ENCODE measurements at places on chromosomes 11 and 22.

DNA sequence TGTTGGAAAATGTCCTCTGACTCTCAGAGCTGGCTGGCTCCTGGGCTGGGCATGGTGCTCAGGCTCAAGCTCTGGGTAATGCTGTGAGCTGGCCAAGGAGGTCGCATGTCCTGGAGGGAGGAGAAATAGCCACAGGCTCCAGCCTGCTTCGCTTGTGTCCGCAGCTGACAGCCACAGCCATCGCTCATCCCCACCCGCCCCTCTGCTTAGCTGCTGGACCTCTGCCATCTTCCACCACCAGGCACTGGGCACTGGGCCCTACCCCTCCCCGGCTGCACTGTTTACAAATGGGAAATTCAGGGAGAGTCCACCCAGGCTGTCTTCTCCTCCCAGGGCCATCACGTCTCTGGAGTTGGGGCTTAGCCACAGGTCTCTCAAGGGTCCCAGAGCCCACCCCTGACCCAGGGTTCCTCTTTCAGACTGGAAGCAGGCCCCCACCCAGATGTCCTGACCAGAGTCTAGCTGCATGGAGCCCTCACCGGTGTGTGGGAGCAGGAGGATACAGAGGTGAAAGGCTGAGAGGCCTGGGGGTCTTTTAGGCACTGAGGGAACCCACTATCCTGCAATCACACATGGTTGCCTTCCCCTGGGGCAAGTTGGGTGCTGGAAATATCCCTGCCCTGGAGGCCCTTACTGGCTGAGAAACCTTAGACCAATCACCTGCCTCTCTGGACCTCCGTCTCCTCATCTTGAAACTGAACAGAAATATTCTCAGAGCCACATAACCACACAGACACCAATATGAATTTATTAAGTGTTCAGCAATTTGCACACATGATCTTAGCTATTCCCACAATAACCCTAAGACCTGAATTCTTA lies 62.7 kb downstream of the CD82 start:
- no peak overlapping the region for H3K27ac ChIP-seq
- H3K36me3 ChIP-seq: peaks cover 23% of the 10 kb centered on the region
- no peak for ATAC-seq
- H3K27me3 ChIP-seq: no peaks in the 10 kb centered on the region
- H3K4me1 ChIP-seq: peaks cover 20% of the 10 kb centered on the region

GRCh38 chr11:94820480-94820879 lies 52.3 kb downstream of the AMOTL1 start:
- H3K4me3 ChIP-seq: no peak overlapping the region
- no peaks in the 10 kb centered on the region for H3K36me3 ChIP-seq
- no peak overlapping the region for H3K27ac ChIP-seq

- H3K36me3 ChIP-seq: peaks cover 73% of the 10 kb centered on the region
Measured at GRCh38 chr22:29369460-29369859, 18.9 kb downstream of the AP1B1 start.

- no peak for ATAC-seq
- no peaks in the 10 kb centered on the region for H3K36me3 ChIP-seq
- no peaks in the 10 kb centered on the region for H3K4me1 ChIP-seq
- no peak overlapping the region for H3K27ac ChIP-seq
- peaks cover 7% of the 10 kb centered on the region for H3K27me3 ChIP-seq
- no peak overlapping the region for H3K4me3 ChIP-seq
Measured at GRCh38 chr11:3073029-3073435, 15.8 kb upstream of the CARS1 start.

DNA sequence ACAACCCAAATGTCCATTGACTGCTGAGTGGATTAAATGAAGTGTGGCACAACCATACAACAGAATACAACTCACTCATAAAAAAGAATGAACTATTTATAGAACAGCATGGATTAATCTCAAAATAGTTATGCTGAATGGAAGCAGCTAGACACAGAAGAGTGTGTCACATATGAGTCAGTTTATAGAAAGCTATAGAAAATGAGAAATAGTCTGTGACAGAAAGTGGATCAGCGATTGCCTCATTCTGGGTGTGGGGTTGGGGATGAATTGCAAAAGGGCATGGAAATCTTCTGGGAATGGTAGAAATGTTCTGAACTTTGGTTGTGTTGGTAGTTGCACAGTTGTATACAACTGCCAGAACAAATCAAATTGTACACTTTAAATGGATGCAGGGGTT lies 37.4 kb downstream of the PRR5L start:
- H3K27ac ChIP-seq: no peak overlapping the region
- H3K4me1 ChIP-seq: peaks cover 5% of the 10 kb centered on the region
- H3K4me3 ChIP-seq: no peak overlapping the region
- H3K27me3 ChIP-seq: peaks cover 5% of the 10 kb centered on the region
- ATAC-seq: peak; percentile 47
- no peaks in the 10 kb centered on the region for H3K36me3 ChIP-seq

DNA sequence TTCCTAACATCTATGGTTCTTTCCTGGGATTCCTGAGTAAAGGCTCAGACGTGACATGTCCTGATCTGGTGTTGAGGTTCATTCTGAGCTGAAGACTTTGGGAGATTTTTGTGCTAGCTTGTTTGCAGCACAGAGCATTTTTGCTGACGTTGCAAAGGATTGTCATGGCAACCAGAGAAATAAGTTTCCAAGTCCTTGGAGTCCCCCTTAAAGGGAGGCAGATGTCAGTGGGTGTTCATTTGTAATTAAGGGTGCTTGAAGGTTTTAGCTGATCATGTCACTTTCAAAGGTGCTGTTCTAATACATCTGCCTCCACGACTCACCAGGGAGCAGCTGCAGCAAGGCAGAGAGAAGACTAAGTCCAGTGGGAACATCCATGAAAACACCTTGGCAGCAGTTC lies 5.4 kb upstream of the SYN3 start:
- H3K4me3 ChIP-seq: no peak overlapping the region
- no peak overlapping the region for H3K27ac ChIP-seq
- no peaks in the 10 kb centered on the region for H3K4me1 ChIP-seq
- peaks cover 22% of the 10 kb centered on the region for H3K27me3 ChIP-seq
- no peak for ATAC-seq
- H3K36me3 ChIP-seq: no peaks in the 10 kb centered on the region

GRCh38 chr11:60390419-60390818 lies 5.8 kb upstream of the MS4A14 start:
- peaks cover 14% of the 10 kb centered on the region for H3K27me3 ChIP-seq
- no peak overlapping the region for H3K27ac ChIP-seq
- ATAC-seq: no peak
- H3K4me1 ChIP-seq: no peaks in the 10 kb centered on the region

- no peaks in the 10 kb centered on the region for H3K36me3 ChIP-seq
- no peak for ATAC-seq
- H3K4me1 ChIP-seq: peaks cover 27% of the 10 kb centered on the region
- H3K27ac ChIP-seq: peak overlapping the region; percentile 63
Measured at GRCh38 chr11:47923667-47924066, 56.7 kb upstream of the PTPRJ start.

DNA sequence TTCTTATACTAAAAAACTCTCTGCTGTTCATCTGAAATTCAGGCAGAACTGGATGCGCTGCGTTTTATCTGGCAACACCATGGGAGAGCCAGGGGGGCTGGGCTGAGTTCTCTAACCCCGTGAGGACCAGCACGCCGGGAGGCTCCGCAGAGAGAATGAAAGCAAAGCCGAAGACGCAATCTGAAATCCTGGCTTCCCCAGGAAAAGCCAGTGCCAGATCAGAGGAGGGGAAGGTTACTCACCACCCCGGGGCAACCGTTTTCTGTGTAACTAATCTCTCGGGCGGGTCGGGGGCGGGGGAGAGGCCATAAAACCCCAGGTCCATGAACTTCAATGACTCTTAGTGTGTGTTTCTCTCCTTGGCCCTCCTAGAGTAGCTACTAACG lies 99.4 kb downstream of the SHANK2 start:
- no peaks in the 10 kb centered on the region for H3K4me1 ChIP-seq
- H3K27me3 ChIP-seq: peaks cover 23% of the 10 kb centered on the region
- no peak overlapping the region for H3K4me3 ChIP-seq
- H3K36me3 ChIP-seq: no peaks in the 10 kb centered on the region

DNA sequence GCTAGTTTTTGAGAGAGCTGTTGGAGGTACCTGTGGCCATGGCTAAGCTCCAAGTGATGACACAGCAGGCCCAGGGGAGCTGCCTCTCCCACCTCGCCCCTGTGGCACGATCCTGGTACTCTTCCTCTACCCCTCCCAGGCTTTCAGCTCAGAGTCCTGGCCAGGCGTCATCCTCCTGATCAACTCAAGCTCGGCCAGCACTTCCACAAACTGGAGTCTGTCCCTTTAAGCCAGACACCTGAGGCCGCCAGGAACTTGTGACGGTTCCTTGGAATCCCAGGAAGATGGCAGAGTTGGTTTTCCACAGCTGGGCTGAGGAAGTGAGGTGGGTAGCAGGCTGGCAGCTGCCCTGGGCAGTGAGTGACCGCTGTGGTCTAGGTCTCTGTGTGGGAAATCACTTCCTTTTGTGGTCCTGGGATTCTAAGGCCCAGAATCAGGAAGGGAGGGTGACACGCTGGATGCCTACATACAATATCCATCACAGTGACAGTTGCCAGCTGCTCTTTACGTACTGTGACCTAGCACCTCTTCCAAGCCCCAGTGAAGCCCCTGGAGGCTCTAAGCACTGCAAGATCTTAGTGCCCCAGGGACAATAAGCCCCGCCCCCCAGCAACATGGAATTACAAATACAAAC lies 3.2 kb upstream of the CST6 start:
- H3K27me3 ChIP-seq: no peaks in the 10 kb centered on the region
- no peaks in the 10 kb centered on the region for H3K4me1 ChIP-seq
- no peak for ATAC-seq

DNA sequence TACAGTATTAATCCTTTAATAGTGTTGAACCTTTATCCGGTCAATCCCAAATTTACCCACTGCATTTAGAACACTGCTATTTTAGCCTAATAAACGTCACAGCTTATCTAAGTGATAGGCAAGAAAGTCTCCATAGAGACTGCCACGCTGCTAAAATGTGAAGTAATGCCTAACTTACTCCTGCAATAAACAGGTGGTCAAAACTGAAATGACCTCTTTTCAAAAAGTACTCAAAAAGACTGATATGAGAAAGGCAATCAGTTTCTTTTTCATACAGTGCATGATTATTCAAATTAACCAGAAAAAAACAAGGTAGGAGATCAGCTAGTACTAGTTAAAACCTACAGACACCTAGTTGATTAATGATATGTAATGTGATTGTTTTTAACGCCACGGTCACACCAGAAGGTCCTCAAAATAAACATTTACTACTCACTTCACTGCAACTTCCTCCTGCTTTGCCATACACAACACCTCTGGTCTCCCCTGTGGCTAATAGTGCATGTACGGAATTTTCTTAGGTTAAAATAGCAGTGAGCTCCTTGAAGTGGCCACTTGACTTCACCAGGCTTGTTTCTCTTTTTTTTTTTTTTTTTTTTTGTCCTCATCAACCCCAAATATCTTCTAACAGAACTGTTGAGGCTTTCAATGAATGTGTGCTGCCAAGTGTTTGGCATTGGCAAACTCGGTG lies 8.8 kb downstream of the ATP5MG start:
- peaks cover 5% of the 10 kb centered on the region for H3K4me1 ChIP-seq
- no peak overlapping the region for H3K4me3 ChIP-seq
- H3K27ac ChIP-seq: no peak overlapping the region
- H3K27me3 ChIP-seq: no peaks in the 10 kb centered on the region
- peaks cover 55% of the 10 kb centered on the region for H3K36me3 ChIP-seq

GRCh38 chr22:19986011-19986409 lies 30.6 kb downstream of the ARVCF start:
- H3K4me3 ChIP-seq: peak overlapping the region; percentile 21
- no peaks in the 10 kb centered on the region for H3K4me1 ChIP-seq
- no peak for ATAC-seq
- H3K36me3 ChIP-seq: no peaks in the 10 kb centered on the region
- H3K27me3 ChIP-seq: no peaks in the 10 kb centered on the region

DNA sequence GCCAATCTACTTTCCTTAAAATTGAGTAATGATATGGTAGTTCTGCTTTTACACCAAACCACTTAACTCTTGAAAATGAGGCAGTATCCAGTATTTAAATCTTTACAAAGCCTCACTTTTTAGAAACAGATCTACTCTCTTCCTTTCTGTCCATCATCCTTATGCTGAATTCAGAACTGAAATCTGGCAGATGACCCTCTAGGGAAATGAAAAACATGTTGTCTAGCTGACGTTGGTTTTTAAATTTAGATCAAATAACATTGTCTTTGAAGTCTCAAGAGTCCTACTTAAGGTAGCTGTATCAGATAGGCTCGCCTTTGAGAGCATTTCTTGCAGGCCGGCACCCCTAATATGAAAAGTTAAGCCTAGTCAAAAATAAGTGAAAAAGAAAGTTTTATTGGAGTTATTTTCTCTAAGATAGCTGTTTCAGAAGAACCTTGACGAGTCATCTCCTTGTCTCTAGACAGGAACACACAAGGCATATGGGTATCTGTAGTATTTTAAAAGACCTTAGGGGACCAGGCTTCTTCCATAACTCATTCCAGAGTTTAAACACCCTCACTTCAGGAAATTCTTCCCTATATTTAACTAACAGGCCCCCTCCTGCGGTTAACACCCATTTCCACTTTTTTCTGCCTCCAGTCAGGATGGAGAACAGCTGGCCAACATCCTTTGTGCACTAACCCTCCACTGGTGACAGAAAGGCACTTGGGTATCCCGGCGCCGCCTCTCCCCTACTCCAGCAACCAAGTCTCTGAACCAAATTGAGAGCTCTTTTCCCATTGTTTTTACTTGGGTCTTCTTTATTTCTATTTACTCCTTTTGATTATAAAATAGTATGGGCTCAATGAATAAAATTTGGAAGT lies 81.2 kb downstream of the WNT11 start:
- ATAC-seq: no peak
- H3K27me3 ChIP-seq: no peaks in the 10 kb centered on the region

DNA sequence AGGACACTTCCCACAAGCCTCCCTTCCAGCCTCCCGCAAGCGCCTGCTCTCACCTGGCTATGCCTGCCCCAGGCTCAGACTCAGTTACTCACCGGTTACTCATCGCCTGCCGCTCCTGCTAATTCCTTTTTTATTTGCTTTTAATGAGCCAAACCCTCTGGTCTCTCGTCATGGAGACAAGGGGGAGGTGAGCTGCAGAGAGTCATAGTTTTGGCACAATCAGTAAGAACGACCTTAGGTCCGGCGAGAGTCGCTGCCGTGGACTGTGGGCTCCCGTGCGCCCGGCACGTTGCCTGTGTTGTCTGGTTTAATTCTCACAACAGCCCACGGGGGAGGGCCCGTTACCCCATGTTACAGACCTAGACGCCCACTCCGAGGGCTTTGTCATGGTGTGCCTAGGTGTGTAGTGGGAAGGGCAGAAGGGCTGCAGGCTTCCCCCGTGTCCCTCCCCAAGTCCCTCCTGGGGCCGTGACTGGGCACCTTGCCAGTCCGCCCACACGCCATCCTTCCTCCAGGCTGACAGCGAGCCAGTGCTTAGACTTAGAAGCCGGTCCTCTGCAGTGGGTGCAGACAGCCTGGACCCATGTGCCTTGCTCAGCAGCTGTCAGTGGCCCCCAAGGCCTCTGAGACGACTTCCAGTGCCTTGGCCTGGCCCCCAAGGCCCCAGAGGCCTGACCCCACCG lies 42.2 kb downstream of the WNT7B start:
- H3K4me3 ChIP-seq: no peak overlapping the region
- no peaks in the 10 kb centered on the region for H3K36me3 ChIP-seq
- no peak overlapping the region for H3K27ac ChIP-seq
- ATAC-seq: no peak
- no peaks in the 10 kb centered on the region for H3K4me1 ChIP-seq

GRCh38 chr22:39296981-39297489 lies 22.4 kb downstream of the RPL3 start:
- H3K4me1 ChIP-seq: no peaks in the 10 kb centered on the region
- no peak for ATAC-seq
- no peak overlapping the region for H3K27ac ChIP-seq
- no peak overlapping the region for H3K4me3 ChIP-seq
- no peaks in the 10 kb centered on the region for H3K36me3 ChIP-seq

GRCh38 chr11:131978351-131978750 lies 607.9 kb downstream of the NTM start:
- H3K27ac ChIP-seq: no peak overlapping the region
- H3K4me3 ChIP-seq: no peak overlapping the region
- H3K4me1 ChIP-seq: no peaks in the 10 kb centered on the region
- no peaks in the 10 kb centered on the region for H3K36me3 ChIP-seq
- peaks cover 12% of the 10 kb centered on the region for H3K27me3 ChIP-seq
- no peak for ATAC-seq
